ENCODE measurements at places on chromosomes 7 and 10.
A peak's percentile ranks its signal among the peaks of the same experiment; 100 is the strongest.

GRCh38 chr7:155356323-155357105, 58.8 kb downstream of the INSIG1 start:
- peak; percentile 76 for DNase-seq

DNA sequence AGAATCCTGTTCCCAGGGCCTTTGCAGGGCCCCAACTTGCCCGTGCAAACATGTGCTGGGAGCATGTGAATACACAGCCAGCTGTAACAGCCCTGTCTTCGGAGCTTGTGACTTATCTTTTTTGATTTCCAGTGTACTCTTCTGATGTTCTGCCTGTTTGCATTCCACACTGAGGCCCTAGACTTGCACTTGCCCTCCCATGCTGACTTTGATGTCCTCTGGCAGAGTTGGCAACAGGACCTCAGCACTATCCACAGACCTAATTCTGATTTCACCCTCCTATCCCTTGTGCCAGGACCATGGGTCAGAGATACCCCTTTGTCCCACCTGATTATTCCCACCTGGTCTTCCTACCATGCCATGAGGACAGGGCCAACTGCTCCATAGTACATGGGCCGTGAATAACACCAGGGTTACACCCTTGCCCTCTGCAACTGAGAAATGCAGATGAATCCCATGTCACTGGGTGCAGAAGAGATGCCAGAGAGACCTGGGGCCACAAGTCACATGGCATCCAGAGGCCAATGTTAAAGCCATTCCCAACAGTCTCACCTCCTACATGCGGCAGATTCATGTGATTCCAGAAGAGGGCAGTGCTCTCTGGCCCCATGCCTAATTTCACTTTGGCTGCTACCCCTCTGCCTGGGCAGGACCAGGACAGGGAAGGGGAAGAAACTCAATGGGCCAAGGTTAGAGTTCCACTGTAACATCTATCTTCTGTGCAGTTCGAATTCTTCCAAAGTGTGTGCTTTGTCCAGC, 43.0 kb downstream of the SCRN1 start:
- no peak for DNase-seq

- DNase-seq, result no peak
Observed at GRCh38 chr7:12136523-12136922, 74.6 kb upstream of the TMEM106B start.

DNA sequence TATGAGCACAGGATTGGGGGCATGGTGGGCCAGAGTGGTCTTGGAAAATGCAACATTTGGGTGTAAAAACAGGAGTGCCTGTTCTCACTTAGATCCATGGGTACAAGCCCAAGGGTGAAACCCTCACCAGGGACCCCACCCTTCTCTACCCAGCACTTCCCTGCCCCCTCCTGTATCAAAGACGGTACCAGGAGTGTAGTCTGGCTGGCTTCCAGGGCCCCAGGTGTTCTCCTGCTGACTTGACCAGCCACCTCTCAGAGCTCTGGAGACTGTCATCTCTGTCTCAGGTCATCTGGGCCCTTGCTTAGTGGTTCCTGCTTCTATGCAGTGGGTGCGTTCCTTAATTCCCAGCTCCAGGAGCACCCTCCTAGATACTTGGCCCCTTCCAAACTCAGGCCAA, 447.2 kb downstream of the LRMDA start:
- no peak for DNase-seq

DNA sequence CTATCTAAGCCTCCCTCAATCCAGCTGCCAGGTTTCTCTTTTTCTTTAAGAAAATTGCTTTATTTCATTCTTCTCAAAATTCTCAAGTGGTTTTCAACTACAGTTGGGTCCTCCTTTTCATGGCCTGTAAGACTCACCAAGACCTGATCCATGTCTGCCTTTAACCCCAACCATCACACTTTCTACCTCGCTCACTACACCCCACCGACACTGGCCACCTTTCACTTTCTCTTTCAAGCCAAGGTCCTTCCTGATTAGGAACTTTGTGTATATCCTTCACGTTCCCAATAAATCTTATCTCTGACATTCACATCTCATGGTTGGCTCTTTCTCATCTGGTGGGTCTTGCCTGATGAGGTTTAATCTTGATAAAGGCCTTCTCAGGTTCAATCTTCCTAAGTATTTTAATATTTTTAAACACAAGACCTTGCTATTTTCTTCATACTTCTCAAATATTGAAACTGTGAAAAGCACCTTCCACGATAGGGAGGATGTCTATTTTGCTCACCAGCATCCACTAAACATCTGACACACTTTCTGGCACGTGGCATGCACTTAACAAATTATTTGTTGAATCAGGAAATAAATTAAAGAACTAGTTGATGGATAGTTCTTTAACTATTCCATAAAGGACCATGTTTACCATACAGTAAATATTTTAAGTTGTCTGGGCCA, 624.8 kb downstream of the GRID1 start:
- DNase-seq, result no peak

GRCh38 chr7:30104157-30104556, 30.6 kb upstream of the MTURN start:
- no peak for DNase-seq

DNA sequence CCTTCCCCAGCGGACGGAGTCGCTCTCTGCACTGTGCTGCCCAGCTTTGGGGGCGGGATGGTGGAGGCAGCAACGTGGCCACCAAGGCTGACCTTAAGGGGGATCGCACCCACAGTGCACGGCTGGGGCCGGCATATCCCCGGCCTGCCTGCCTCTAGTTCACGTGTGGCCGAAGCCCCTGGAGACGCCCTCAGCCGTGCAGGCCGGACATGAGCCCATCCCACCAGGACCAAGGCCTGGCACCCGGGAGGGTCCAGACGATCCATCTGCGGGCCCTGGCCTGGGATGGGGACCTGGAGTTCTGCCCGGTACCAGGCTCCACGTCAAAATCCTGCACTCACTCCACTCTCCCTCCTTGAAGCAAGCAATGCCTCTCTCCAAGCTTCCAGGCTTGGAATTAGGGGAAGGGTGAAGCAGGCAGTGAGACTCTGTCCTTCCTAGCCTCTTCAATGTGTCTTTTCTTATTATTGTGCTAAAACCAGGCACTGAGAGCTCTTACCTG, 520.8 kb downstream of the REEP3 start:
- DNase-seq, result no peak

- DNase-seq, result no peak
Observed at GRCh38 chr10:78563314-78563713, 505.5 kb upstream of the ZMIZ1 start.

GRCh38 chr10:115082506-115082905, 10.7 kb upstream of the ATRNL1 start:
- no peak for DNase-seq

- DNase-seq, result no peak
Observed at GRCh38 chr10:12949248-12949647, 52.3 kb downstream of the CCDC3 start.

All from posterior cingulate gyrus (tissue), 11 donors.